Stimulated activated CD4-positive, alpha-beta T cell treated with anti-CD3 and anti-CD28 coated beads, Interleukin-1b, Interleukin-23, amount 100 ng/mL, for 1 hour (primary cell): ENCODE measurements at places on chromosomes 7 and 10.
A peak's percentile ranks its signal among the peaks of the same experiment; 100 is the strongest.

DNA sequence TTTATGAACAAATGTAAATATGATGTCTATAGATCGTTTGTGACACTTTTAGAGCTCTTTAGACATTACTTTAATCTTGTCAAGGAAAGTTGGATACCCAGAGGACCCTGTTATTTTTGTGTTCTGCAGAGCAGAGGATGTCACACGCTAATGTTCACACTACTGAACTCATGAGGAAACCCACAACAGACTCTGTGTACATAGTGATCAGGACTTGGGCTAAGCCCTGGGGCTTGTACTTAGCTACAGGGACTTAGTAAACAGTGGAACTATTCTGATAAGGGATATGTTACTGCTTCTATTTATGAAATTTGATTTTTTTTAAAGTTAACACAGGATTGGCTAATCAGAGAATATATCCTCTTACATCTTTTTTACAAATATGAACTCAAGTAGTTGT lies 36.1 kb upstream of the ZNF518A start:
- no peak for DNase-seq

GRCh38 chr7:49486974-49487829 lies 286.2 kb upstream of the VWC2 start:
- no peak for DNase-seq

GRCh38 chr10:131769571-131770410 lies 131.0 kb upstream of the PPP2R2D start:
- no peak for DNase-seq

GRCh38 chr10:132443983-132444876 lies 47.2 kb downstream of the PWWP2B start:
- DNase-seq: no peak

- DNase-seq: no peak
These were observed 863.6 kb downstream of the NRG3 start for GRCh38 chr10:82738592-82738991.

GRCh38 chr7:145737617-145738016 lies 379.0 kb upstream of the CNTNAP2 start:
- no peak for DNase-seq

DNA sequence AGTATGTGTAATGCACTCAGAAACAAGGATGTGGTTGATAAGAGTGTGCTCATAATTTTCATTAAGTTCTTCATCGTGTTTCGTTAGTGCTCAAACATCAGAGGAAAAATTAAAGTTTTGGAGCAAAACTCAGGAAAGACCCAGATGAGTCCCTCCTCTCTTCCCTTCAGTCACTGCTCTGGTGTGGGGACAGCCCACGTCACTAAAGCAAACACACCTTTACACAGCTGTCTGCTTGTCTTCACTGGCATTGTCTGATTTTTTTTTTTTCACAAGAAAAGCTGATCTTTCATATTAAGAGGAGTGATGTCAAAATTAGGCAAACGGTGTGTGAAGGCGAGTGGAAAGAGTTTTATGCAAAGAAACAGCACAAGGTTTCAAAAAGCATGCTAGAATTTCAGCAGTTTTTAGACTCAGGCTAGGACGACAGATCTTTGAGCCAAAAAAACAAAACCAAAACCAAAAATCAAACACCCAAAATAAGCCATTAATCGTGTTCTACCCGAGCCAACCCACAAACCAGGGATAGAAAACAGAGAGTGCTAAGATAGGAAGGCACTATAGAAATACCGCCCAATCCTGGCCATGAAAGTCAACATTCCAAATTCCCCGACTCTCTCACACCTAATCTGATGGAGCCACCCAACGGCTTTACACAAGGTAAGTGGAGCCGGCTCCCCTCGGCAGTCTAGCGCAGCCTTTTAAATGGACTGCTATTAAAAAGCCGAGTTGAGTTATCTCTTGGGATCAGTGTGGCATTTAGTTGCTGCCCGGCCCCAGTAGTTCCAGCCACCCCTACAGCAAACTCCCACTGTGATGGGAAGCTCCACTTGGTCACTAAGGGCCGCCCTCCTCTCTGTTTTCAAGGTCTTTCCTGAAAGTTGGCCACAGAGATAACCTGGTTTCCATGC lies 27.9 kb upstream of the GATA3 start:
- no peak for DNase-seq

- no peak for DNase-seq
These were observed 26.5 kb downstream of the VWA2 start for GRCh38 chr10:114265392-114266053.

GRCh38 chr7:127391591-127392181 lies 822 bp downstream of the ZNF800 start:
- DNase-seq: peak; percentile 30

GRCh38 chr7:38306914-38307313 lies 33.5 kb upstream of the TARP start:
- DNase-seq: no peak

GRCh38 chr7:85022064-85022697 lies 164.7 kb downstream of the SEMA3D start:
- DNase-seq: no peak

DNA sequence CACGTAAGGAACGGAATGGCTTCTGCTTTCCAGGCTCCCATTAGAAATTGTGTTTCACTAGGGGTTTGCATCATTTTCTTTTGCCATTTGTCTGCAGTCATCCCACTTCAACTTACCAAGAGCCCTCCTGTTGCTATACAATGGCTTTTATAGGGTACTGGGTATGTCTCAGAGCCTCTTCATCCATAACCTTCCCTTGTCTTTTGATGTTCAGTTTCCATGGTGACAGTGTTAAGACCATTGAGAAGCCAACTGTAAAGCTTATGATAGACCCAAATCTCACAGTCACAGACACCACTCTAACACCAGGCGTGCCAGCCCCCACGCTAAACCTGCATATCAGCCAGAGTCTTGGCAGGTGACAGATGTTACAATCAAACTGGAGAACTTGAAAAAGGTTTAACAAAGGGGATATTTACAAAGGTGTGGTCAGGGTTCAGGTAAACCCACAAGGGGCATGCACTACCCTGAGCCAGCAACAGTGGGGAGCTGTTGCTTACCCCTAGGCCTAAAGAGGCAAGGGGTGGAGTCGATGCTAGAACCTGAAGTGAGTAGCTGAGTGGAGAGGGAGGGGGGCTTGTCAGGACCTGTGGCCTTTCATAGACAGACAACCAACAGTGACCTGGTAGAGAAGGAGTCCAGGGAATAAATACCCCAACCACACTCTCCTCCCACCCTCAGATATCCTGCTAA lies 53.2 kb upstream of the ABLIM1 start:
- no peak for DNase-seq
